ENCODE measurements at places on chromosomes 13 and 19.

- no peak for DNase-seq
Measured at GRCh38 chr13:52712385-52712784, 27.2 kb downstream of the CNMD start.

GRCh38 chr13:97319113-97319720 is 97.1 kb downstream of the MBNL2 start:
- no peak for DNase-seq

- DNase-seq = no peak
Measured at GRCh38 chr13:27007166-27007565, 164.4 kb downstream of the USP12 start.

- peak; percentile 39 for DNase-seq
Measured at GRCh38 chr13:78309497-78310180, 293.7 kb downstream of the POU4F1 start.

DNA sequence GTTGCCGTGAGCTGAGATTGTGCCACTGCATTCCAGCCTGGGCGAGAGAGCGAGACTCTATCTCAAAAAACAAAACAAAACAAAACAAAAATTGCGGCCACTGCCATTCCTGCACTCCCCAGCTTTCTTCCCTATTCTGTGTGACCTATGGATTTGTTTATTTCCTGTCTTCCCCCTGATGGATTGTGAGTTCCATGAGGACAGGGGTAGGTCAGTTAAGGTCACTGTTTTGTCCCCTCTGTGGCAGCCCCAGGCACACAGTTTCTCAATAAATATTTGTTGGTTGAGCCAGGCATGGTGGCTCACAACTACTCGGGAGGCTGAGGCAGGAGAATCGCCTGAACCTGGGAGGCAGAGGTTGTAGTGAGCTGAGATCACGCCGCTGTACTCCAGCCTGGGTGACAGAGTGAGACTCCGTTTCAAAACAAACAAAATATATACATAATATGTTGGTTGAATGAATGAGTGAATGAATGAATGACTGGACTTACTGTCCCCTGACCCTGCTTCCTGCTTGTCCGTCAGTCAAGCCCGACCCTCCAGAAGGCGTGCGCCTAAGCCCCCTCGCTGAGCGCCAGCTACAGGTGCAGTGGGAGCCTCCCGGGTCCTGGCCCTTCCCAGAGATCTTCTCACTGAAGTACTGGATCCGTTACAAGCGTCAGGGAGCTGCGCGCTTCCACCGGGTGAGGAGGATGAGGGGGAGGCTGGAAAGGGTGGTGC is 5.0 kb downstream of the EBI3 start:
- no peak for DNase-seq

DNA sequence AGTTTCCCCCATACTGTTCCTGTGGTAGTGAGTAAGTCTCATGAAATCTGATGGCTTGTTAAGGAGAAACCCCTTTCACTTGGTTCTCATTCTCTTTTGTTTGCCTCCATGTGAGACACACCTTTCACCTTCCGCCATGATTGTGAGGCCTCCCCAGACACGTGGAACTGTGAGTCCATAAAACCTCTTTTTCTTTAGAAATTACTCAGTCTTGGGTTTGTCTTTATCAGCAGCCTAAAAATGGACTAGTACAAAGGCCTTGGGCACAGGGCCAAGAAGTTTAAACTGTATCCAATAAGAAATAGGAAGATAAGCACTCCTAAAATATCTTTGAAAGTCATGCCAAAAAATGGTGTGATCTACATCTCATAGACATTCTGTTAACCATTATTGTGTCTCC is 176.9 kb downstream of the TBC1D4 start:
- DNase-seq = no peak

- peak; percentile 73 for DNase-seq
Measured at GRCh38 chr13:32472194-32472621, 44.3 kb upstream of the N4BP2L1 start.

All from GM12865 (cell line).